H54 (cell line): ENCODE measurements at places on chromosomes 1 and 21.

DNA sequence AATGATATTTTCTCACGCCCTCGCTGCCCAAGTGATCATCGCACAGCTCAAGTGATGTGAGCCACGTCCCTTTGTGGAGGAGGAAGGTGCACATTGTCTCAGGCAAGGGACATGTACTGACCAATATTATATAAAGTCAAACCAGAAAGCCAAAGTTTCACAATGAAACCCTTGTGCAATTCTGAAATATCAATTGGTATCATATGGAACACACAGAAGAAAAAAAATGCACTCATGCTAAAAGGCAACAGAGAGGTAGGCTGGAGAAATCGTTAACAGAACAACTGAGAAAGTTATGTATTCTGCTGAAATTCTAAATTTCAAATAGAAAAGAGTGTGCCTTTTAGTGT lies 1.9 kb downstream of the JAM2 start:
- no peak for DNase-seq

DNA sequence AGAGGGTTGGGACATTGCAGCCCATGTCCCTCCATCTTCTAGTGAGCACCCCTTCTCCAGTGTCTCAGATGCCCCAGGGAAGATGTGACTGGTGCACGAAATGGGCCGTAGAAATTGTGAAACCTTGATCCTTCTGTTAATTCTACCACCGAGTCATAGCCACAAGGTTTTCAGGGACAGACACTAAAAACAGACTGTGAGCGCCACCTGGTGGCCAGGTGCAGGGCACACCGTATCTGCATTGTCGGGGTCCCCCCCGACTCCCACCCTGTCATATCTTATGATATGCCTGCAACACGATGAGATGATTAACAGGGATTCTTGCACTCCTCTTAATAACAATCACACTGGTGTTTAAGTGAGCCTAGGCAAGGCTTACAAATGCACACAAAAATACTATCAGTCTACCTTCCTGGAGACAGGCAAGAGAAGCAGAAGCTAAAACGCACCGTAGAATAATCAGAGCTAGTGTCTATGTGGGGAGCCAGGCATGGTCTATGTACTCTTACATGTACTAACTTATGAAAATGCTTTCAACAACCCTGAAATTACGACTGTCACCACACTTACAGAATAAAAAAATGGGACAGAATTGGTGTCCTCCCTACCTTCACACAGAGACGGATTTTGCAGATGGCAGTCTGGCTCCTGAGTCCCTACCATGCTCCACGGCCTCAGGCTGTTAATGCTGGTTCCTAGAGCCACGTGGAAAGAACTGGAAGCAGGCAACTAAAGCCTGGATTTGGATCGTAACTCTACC lies 57.9 kb downstream of the FHAD1 start:
- DNase-seq: no peak

DNA sequence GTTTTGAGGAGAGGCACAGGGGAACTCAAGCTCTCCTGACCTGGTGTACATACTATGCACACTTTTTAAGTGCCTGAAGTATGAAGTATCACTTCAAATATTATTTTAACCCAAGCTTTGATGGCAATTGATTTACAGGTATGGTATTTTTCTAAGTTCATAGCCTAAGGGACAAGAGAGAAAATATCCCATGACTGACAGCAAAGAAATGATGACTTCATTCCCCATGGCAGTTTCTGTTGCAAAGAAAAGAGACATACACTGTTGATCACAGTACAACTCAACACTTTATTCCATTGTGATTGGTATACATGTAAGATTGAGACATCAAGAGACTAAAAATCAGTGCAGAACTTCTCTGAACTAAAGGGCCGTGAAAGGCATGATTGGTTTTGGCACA lies 41.8 kb upstream of the BCL10 start:
- DNase-seq: no peak

- no peak for DNase-seq
Observed at GRCh38 chr1:159266832-159267231, 35.3 kb upstream of the FCER1A start.

DNA sequence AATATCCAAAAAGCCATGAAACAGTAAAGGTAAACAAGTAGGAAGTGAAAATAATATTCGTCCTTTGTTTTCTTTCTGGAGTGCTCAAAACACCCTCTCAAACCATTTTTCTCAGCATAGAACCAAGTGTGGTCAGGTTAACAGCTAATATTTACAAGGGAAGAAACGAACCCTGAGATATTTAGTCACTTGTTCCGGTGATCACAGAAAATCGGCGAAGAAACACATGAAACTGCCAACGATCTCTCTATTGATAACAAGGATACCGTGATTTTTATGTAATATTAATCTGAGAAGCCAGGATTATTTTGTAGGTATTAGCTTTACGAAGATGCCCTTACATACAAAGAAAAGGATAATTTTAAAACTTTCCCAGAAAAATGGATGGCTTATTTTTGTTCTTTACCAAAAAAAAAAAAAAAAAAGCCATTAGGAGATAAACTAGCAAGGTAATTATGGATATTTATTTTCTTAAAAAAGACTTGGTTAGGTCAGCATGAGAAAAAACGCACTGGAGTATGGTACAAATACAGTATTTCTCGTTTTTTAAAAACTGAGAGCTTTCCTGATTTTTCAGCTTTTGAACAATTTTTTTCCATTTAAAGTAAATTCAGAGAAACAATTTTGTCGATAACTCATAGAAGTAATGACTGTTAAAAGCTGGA lies 107.3 kb upstream of the HNRNPU start:
- DNase-seq: no peak

- DNase-seq: no peak
Observed at GRCh38 chr1:21244154-21244553, 46.1 kb downstream of the ECE1 start.

DNA sequence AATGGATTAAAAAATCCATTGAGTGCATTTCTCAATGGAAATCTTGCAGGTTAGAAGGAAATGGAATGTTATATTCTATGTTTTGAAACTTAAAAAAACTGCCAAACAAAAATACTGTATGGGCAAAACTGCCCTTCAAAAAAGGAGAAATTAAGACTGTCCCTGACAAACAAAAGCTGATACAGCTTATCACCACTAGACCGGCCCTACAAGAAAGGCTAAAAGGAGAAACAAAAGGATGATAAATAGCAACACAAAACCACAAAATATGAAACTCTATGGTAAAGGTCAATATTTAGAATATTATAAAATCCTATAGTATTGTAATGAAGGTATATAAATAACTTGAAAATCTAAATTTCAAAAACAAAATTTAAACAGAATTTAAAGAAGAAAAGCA lies 60.0 kb downstream of the SLC25A24 start:
- no peak for DNase-seq

DNA sequence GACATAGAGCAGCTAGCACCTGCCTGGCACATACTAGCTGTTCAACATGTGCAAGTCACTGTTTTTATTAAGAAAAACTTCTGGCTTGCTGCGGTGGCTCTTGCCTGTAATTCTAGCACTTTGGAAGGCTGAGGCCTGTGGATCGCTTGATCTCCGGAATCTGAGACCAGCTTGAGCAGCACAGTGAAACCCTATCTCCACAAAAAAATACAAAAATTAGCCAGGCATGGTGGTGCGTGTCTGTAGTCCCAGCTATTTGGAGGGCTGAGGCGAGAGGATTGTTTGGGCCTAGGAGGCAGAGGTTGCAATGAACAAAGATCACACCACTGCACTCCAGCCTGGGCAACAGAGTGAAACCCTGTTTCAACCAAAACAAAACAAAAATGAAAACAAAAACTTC lies 27.7 kb upstream of the C8B start:
- no peak for DNase-seq

DNA sequence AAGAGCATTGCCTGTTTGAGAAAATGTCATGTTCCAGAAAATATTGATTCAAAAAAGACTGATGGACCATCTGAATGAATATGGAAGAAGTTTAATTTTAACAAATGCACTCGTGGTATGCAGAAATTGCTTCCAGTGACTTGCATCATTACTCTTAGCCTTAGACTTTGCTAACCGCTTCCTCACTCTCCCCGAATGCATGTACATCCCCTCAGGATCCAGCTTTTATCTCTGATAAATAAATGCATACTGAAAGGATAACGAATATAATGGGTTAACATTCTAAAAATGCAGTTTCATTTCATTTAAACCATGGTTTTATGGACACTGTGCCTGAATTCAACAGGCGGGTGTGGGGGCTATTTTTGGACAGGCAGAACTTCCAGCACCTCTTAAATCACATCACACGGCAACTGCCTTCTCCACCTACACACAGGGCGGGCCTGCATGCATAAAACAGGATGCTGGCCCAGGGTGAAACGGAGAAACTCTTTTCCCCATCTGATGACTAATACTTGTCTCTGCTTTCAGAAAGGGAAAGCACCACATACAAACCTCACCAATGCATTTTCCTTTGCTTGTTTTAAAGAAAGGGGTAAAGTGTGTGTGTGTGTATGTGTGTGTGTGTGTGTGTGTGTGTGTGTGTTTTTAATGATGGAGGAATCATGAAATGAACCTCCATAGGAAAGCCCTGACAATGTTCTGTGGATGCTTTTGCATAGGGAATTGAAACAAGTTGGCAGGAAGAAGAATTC lies 48.7 kb downstream of the SPAG17 start:
- DNase-seq: no peak

GRCh38 chr1:29469457-29469856 lies 233.1 kb downstream of the PTPRU start:
- no peak for DNase-seq

DNA sequence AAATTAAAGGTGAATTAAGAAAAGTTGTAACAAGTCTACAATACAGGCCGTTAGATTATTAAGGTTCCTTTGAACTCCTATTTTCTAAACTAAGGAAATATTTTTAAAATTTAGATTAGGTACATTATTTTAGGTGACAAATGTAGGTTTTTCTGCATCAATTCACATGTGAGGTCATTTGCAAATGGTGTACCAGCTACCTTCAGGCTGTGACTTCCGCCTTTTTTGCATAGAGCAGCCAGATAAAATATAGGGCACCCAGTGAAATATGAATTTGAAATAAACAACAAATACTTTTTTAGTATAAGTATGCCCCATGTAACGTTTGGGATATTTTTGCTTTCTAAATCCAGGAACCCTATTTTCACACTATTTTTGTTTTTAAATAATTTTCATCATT lies 544.0 kb downstream of the LMO4 start:
- DNase-seq: no peak

DNA sequence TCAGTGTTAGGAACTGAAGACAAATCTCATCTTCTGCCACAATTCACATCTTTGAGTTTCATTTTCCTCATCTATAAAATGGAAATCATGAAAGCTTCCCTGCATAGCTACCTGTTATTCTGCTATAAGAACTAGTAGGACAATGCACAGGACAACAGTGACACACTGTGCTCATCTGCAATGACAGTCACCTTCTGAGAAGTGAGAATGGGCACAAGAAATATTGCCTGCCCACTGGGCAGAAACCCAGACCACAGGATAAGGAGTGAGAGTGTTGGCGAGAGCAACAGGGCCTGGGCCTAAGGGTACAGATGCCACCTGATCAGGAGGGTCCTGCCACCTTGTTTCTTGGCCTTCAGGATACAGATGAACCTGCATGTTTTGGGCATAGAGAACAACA lies 23.3 kb upstream of the ARTN start:
- DNase-seq: no peak

DNA sequence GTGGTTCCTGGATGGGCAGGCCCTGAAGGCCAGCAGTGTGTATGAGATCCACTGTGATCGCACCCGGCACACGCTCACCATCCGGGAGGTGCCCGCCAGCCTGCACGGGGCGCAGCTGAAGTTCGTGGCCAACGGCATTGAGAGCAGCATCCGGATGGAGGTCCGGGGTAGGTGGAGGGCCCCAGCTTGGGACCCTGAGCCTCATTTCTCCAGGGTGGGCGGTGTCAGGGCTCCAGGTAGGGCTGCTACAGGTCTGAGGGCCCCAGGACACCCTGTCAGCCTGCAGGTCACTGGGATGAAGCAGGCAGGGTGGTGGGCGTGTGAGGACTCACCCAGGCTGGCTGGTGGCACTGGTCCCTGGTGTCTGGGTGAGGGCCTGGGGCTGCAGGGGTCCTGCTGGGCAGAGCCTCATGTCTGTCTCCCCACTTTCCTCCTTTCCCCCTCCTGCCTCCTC lies 7.8 kb downstream of the OBSCN start:
- no peak for DNase-seq

DNA sequence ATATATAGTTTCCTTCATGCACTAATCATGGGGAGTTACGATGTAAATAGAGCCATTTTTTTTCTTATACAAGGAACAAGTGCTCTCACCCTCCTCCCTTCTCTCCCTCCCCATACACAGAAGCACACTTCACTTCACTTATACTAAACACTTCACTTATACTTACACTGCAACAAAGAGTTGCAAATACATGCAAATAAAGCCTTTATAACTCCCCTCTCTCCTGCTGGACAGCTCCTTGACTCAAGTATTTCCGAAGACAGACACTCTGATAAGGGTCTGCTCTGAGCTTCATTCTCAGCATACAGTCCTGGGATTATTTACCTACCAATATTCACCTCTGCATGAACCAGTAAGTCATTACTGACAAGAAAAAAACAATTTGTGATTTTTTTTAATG lies 35.6 kb upstream of the ERG start:
- no peak for DNase-seq

DNA sequence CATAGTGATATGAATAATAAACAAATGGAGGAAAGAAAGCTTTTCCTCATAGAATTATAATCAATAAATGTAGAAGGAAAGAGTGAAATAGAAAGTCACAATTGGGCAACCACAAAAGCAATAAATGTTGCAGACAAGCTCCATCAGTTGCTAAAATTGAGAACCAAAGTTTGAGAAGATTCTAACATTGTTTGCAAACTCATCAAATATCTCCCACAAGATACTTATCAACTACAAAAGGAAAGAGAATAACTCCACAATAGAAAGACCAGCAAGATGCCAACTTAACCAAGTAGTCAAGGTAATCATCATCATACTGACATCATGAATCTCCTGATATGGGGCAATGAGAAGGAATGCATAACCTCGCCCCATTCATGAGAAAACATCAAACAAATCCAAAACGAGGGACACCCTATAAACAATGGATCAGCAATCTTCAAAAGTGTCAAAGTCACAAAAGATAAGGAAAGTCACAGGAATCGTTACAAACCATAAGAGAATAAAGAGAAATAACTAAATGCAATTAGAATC lies 16.4 kb downstream of the EIF4G3 start:
- no peak for DNase-seq

GRCh38 chr1:223084464-223084866 lies 58.6 kb downstream of the TLR5 start:
- no peak for DNase-seq

DNA sequence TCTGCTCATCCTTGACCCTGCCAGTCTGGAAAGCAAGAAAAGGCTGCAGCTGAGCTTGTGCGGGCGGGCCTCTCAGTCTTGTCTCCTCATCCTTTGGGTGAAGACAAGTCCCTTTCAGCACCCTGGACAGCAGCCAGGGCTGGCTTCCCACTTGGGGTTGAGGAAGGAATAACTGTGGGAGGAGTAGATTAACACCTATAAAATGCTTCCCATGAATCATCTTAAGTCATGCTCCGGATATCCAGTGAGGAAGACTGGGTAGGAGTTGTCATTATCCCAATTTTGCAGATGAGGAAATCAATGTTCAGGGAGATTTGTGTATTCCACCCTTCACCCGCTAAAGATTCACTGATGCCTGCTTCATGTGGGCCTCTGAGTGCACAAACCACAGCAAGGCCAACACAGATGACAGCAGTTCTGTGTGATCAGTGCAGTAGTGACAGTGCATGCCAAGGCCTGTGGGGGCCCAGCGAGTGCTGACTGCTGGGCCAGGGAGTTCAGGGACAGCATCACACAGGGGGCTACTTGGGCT lies 20.1 kb upstream of the COL16A1 start:
- DNase-seq: peak; percentile 71

- no peak for DNase-seq
Observed at GRCh38 chr1:193763266-193763665, 576.9 kb upstream of the B3GALT2 start.
